ENCODE measurements at places on chromosomes 7 and 10.

DNA sequence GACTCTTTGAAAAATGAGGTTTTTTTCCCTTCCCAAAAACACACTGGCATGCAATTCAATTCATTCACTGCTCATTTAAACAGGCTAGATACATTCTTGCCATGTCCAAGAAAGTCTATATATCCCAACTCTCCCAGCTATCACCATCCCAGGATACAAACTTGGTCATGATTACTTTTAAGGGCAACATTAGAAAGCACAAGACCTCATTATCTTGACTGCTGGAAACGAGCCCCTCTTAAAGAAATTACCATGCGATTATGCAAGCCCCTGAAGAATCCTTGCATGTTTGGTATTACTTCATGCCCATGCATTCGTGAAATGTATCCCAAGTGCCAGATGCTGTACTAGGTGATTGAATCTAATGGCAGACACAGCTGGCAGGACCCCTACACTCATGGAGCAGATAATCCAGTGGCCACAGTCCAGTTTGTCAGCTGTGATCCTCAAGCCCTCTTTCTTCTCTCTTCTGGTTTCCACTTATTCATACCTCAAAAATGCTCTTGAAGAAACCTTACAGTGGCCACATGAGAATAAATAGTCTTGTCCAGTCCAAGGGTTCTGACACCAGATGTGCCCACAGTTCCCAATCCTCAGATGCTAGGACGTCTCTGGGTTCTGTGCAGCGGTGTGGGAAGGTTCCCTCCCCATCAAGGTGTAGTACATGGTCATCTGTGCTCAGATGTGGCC, 103.7 kb upstream of the HABP2 start:
- no peak for DNase-seq

- no peak for DNase-seq
These were observed 209.0 kb downstream of the CACNA2D1 start for GRCh38 chr7:82234457-82235049.

DNA sequence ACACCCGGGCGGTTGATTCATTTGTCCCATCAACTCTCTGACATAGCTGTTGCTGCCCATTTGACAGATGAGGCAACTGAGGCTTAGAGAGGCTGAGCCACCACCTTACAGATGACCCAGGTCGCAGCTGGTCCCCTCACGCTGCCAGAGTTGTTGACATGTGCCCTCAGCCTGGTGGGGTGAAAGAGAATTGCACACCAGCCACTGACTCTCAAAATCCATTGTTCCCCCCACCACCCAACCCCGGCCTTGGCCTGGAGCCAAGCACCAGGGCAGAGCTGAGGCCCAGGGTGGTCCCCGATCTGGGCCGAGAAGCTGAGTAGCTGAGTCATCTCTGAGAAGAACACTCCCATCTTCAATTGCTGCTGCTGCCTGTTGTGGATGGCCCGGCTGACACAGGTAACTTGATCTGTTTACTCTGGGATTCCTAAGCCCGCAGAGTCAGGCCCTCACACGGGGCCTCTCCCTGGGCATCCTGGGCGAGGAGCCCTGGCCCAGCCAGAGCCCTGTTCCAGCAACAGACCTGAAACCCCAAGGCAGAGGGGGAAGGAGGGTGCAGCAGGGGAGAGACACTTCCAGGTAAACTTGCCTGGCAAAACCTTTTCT, 27.5 kb downstream of the PVRIG start:
- no peak for DNase-seq

GRCh38 chr10:79060641-79061255, 8.0 kb upstream of the ZMIZ1 start:
- DNase-seq, result no peak

DNA sequence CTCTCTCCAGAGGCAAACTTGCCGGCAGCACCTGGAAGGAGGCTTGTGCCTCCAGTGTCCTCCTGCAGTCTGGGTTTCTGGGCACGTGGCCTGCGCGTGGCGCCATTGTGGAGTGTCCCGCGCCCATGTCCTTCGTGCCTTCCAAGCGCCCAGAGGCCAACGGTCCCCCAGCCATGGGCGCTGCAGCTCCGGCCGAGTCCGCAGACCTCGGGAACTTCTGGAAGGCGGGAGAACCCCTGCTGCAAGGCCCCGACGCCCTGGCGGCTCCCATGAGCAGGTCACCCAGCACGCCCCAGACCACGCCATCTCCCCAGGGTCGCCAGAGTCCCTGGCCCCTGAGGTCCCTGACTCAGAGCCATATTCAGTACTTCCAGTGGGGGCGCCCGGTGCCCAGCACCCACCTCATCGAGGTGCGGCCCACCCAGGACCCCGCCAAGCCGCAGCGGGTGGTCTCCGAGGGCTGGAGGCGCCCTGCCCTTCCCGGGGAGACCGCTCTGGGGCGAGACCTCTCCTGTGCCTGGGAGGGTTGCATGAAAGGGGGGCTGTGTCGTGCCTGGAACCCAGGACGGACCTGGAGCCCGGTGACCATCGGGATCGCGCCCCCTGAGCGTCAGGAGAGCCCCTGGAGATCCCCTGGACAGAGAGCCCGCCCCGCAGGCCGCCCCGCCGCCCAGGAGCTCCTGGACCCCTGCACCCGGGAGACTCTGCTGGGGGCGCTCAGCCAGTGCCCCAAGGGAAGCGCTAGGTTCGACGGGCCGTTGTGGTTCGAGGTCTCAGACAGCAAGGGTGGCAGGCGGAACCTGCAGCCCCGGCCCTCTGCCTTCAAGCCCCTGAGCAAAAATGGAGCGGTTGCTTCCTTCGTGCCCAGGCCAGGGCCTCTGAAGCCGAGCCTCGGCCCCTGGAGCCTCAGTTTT, at the start of gene POM121L12:
Gene POM121L12, plus strand, starts transcription at position 135 of the 914 bp plus-strand sequence. Its CDS starts 39 bp downstream, at position 174.
- DNase-seq, result no peak

DNA sequence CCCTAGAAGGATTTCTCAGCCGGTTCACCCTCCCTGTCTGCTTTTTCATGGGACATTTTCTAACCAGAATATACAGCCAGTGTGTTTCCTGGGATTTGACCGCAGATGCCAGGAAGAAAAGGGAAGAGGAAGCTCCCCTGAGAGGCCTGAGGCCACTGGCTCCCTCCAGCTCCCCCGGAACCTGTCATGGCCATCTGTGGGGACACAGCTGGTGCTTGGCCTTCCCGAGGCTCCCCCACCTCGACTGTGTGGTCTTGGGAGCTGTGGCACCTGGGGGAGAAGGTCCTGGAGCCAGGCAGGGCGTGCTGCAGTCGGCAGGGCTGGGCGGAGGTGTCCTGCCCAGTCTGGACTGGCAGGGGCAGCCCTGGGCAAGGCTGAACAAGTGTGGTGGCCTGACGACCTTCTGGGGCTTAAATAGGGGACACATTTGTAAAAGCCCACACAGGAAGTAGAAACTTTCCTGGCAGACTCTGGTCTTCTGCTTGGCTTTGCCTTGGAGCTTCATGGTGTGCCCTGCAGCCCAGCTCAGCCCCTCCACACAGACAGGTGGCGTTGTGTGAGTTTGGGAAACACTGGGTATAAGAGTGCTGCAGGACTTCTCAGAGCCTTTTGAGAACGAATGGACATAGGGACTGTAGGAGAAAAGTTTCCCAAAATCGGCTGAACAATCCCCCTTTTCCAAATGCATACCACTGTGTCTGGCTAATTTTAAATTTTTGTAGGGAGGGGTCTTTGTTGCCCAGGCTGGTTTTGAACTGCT, 6.8 kb downstream of the BRI3 start:
- no peak for DNase-seq

DNA sequence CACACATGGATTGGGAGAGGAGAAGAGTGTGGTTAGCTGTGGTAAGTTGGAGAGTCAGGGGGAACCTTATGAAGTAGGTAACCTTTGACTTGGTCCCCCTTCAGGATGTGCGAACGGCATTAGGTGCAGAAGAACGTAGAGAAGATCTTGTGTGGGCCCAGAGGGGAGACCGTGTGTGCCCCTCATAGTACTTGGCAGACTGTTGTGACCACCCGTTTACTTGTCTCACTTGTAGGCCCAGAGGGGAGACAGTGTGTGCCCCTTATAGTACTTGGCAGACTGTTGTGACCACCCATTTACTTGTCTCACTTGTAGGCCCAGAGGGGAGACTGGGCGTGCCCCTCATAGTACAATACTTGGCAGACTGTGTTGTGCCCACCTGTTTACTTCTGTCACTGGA, 2.6 kb downstream of the GTPBP4 start:
- no peak for DNase-seq

DNA sequence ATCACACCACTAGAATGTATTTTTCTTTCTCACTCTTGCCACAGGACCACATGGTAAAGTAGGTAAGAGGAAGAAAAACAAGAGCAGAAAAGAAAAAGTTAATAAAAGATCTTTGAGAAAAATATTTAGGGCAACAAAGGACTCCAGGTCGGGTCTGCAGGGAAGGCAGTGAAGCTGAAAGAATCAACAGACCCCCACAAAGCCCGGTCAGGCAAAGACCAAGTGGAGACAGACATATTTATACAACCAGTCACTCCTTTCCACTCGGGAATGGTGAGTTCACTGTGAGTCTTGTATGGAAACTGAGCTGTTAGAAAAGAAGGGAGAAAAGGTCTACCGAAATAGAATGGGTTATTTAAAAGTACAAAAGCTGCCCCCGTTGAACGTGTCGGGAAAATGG, 28.0 kb downstream of the RSU1 start:
- no peak for DNase-seq

- no peak for DNase-seq
These were observed 27.8 kb upstream of the C10orf120 start for GRCh38 chr10:122727426-122727825.

DNA sequence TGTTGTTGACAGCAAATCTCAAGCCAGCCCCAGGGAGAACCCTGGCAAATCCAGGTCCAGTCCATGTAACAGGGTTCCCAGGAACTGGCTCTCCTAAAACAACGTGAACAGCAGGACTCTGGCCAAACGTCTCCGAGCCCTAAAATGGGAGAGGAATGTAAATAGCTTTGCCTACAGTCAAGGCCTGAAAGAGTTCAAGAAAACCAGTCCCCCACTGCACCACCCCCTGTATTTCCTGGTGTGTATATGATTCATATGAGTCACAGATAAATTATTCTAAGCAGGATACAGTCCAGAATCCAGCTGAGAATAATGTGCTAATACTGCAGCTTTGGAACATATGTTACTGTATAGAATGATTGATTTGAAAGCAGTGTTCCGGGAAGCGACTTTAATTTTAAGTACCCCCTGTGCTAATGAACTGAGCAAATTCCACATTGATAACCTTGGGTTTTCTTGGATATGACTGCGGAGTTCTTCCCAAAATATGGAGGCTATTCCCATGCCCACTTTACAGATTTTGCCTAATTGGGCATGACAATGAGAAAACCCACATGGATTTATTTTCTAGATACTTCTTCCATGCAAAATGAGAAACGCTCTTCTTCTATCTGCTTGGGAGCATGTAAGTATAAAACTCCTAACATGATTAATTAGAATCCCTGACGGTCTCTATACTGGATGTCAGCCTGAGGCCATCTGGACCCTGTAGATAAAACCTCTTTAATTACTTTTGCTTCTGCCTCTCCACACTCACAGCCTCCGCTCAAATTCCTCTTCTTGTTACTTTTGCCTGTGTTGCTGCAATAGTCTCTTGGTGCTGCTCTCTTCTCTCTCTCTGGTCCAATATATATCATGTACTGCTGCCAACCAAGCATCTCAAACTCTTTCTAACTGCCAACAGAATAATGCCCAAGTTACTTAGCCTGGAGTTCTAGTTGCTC, 50.2 kb downstream of the LAMB4 start:
- no peak for DNase-seq

Data from CD4-positive, alpha-beta T cell treated with Interleukin-10 for 1 hour (primary cell).